ENCODE measurements at places on chromosomes 7 and 10. TPM values are rescaled to one million over a fixed set of nuclear protein-coding genes. Genes with fewer than 3 reads are reported as not detected.

APBB1IP gene
- total RNA-seq = 4.3 TPM

- DNase-seq = peak; percentile 69
Observed at GRCh38 chr10:117619223-117619622, 76.7 kb downstream of the EMX2 start.

DNA sequence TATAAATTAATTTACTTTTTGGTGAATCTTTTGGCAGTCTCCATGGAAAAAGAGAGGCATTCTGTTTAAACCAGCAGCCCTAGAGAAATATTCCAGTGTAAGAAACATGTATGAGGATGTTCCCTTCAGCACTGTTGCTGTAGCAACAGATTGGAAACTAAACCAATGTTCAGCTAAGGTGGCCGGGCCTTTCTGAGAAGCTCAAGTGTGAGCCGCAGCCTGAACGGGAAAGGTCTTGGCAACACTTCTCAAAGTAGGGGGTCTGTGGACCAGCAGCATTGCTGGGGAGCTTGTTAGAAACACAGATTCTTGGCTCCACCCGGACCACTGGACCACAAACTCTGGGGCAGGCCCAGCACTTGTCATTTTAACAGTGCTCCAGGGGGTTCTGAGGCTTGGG is 36.2 kb downstream of the RAMP3 start:
- DNase-seq = no peak

TUBB8 gene
- total RNA-seq = not detected

All from fibroblast of villous mesenchyme (primary cell).